Bronchial epithelial cell (primary cell): ENCODE measurements at places on chromosomes 13 and 19.

- DNase-seq: no peak
These were observed 687 bp downstream of the ILF3 start for GRCh38 chr19:10654610-10655456.

- peak; percentile 96 for DNase-seq
These were observed 36.4 kb downstream of the PSG11 start for GRCh38 chr19:42989851-42990250.

GRCh38 chr19:39307046-39307821, 11.0 kb downstream of the IFNL1 start:
- no peak for DNase-seq

DNA sequence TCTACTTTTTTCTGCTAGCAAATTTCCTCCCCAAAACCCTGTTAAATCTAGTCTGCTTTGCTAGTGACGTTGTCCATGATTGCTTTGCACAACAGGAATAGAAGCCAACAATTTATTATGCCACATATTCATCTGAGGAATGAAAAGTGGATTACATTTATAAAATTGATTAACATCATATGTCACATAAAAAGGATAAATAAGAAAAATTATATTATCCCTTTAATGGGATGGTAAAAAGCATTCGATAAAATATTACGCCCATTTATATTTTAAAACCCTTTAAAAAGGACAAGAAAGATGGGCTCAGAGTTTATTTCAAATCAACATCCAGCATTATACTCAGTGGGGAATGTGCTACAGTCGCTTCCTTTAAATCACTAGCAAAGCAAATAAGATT, 991.7 kb downstream of the DIAPH3 start:
- DNase-seq: no peak

- no peak for DNase-seq
These were observed 19.1 kb upstream of the CCNP start for GRCh38 chr19:40245506-40246128.

DNA sequence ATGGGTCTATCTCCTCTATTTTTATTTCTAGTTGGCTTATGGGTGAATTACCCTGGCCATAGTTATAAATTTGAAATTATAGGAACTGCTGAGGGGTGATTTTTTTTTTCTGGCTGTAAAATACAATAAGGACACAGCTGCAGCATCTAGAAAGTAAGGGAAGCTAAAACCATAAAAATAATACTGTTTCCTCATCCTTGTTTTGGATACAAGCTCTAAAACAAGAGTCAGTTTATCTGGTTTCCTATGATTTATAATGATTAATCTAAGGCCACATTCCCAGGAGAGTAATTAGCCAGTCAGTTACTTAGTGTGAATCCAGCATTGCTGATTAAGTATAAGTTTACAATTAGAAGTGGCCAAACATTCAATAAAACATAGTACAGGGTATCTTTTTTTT, 219.1 kb upstream of the NBEA start:
- no peak for DNase-seq

GRCh38 chr19:47381653-47382279, 32.7 kb downstream of the DHX34 start:
- DNase-seq: no peak

DNA sequence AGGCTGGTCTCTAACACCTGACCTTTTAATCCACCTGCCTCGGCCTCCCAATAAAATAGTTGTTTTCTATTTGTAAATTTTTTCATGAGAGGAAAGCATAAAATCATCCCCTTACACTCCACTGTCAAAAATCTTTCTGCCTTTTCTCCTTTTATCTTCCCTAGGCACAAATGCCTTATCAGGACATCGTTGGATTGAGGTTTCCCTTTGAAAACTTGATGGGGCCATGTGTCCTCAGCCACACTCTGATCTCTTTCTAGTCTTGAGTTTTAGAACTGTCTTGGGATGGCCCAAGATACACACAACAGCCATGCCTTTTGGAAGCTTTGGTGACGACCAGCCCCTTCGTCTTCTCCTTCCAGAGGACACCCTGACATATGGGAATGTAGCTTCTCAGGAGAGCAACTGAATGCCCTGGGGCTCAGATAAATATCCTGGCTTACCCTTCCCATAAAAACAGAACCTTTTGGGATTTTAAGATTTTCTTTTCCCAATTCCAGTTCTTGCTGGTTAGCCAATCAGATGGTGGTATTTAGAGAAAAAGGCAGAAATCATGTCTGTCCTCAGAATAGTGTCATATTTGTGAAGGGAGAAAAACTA, 112.4 kb downstream of the ZNF429 start:
- no peak for DNase-seq

DNA sequence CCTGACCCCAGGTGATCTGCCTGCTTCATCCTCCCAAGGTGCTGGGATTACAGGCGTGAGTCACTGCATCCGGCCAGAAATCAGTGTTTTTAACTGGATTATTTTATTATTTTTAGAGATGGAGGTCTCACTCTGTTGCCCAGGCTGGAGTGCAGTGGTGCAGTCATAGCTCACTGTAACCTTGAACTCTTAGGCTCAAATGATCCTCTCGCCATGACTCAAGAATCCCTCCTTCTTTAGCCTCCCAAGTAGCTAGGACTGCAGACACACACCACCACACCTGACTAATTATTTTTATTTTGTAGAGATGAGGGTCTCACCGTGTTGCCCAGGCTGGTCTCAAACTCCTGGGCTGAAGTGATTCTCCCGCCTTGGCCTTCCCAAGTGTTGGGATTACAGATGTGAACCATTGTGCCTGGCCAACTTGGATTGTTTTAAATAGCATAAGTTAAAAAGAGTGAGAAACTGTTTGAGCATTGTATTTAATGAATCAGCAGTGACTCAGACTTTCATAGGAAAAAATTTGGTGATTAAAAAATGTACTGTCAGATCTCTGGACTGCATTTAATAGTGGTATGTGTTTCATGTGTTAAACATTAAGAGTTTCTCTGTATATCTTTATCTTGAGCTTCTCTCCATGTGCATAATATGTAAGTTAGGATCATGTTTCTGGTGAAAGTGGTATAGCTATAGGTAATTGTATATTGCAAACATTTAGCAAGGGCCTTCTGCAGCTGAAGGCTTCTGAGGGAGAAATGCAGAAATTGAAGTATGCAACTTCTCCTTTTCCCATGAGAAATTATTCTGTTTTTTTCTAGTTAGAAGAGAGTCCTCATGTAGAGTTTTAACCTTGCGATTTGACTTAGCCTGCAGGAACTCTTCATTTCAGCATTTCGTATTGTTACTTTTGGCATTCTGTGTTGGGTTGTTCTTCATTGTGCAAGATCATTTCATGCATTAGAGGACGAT, 121.2 kb downstream of the PCCA start:
- peak; percentile 84 for DNase-seq
